ENCODE measurements at places on chromosomes 4 and X.

GRCh38 chr4:105343146-105343931, 130.5 kb downstream of the PPA2 start:
- DNase-seq, result no peak

DNA sequence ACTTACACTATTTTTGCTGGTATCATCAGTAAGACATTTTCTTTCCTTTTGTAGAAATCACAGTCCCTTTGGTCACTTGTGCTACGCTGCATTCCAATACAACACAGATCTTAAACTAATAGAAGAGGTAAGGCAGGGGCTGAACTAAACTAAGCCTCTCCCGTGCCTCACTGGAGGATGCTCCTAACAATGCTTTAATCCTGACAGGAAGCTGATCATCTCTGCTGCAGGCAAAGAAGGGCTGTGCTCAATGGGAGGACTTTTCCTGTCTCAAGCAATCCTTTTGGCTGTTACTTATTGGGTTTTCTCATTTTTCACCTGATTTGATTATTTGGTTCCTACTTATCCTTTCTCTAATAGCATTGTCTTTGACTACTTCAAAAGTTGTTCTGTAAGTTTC, 583.1 kb downstream of the INPP4B start:
- DNase-seq, result no peak

DNA sequence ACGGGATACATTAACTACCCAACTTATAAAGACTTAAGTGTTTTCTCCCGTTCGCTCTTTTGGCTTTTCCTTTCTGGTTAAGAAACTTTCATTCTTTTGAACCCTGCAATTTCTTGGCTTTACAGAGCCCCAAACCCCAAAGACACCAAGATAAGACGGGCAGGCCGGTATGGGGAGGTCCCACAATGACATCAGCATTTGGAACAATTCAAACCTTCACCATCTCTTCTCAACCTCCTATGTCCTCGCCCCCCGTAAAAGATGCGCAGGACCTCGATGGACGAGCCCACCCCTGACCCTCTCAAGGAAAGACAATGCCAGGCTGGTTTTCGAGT, 999 bp downstream of the ZNF518B start:
- DNase-seq, result no peak

DNA sequence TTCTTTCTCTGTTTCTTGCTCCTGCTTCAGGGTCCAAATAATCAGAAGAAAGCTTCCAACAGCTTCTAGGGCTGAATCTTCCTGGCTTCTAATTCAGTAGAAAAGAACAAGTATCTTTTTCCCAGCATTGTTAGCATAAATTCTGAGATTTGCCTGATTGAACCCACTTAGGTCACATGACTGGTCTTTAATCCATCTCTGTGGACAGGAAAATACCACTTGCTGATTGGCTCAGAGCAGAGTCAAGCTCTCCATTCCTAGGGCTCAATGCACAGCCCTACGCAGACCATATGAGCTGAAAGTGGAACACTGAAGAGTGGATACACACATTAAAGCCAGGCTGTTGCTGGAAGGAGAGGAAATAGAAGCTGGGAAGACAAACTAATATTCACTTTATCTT, 99.6 kb upstream of the RPL34 start:
- no peak for DNase-seq

DNA sequence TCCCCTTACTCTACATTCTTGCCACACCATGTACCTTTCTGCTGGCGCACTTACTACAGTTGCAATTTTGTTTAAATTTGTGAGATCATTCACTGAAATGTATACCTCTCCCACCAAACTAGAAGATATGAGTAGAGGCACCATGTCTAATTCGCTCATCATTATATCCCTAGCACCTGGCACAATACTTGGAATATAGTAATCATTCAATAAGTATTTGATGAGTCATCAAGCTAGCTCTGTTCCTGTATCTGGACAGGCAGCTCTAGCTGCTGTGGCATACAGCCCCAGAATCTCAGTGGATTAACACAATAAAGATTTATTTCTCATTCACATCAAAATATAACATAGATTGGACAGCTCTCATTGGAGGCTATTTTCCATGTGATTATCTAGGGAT, 245.9 kb downstream of the IDS start:
- no peak for DNase-seq

GRCh38 chrX:69424161-69424560, 80.0 kb upstream of the NALF2 start:
- no peak for DNase-seq

DNA sequence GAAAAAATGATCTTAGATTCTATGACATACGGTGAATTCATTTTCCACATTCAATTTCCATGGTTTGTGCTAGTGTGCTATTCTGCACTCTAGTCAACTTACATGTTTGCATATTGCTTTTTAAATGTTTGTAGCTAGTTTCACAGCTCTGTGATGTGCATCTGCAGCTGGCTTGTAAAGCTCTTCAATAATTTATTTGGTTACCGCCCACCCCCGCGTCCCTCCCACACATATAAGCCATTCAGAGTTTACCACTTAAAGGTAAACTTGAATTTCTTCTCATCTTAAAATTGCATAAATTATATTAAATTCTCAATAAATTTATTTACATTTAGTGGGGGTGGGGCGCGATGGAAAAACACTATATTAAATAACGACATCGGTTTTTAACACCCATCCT, 291 bp upstream of the NBDY start:
- DNase-seq, result peak; percentile 9

DNA sequence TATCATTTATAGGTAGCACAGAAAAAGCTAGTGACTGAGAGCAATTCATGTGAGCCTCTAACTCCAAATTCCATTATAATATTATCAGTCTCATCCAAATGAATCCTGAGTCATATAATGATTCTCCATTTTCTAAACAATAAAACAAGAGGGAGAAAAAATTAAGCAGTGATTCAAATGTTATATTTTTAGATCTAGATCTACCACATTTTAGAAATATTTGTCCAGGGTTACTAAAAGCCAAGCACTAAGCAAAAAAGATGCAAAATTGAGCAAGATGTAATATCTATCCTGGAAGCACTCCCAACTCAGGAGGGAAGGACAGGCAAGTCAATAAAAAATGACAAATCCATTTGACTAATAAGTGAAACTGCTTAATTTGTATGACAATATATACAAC, 172.8 kb downstream of the FBXW7 start:
- DNase-seq, result no peak

DNA sequence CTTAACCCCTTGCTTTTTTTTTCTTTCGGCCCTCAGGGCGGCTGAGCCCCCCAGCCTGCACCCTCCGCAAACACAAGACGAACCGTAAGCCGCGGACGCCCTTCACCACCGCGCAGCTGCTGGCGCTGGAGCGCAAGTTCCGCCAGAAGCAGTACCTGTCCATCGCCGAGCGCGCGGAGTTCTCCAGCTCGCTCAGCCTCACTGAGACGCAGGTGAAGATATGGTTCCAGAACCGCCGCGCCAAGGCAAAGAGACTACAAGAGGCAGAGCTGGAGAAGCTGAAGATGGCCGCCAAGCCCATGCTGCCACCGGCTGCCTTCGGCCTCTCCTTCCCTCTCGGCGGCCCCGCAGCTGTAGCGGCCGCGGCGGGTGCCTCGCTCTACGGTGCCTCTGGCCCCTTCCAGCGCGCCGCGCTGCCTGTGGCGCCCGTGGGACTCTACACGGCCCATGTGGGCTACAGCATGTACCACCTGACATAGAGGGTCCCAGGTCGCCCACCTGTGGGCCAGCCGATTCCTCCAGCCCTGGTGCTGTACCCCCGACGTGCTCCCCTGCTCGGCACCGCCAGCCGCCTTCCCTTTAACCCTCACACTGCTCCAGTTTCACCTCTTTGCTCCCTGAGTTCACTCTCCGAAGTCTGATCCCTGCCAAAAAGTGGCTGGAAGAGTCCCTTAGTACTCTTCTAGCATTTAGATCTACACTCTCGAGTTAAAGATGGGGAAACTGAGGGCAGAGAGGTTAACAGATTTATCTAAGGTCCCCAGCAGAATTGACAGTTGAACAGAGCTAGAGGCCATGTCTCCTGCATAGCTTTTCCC, 3.4 kb downstream of the MSX1 start:
- no peak for DNase-seq

DNA sequence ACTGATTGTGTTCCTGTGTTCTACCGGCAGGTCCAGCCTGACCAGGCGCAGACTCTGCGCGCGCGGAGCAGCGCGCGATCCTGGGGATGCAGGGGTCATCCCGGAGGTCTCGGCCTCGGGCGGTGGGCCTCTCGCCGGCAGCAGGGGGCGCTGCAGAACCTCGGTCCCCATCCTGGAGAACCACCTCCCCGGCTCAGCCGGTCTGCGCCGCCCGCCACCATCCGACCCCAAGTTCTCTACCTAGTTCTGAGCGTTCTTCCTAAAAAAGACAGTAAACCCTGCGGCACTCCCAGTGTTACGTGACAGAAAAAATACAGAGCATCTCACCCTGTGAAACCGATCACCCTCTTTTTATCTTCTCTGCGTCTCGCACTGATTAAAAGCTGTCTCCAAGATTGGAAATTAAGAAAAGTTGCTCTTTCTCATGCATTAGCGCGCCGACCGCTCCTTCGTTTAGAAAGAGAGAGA, 1.6 kb downstream of the TRPC3 start:
- DNase-seq, result peak; percentile 83

DNA sequence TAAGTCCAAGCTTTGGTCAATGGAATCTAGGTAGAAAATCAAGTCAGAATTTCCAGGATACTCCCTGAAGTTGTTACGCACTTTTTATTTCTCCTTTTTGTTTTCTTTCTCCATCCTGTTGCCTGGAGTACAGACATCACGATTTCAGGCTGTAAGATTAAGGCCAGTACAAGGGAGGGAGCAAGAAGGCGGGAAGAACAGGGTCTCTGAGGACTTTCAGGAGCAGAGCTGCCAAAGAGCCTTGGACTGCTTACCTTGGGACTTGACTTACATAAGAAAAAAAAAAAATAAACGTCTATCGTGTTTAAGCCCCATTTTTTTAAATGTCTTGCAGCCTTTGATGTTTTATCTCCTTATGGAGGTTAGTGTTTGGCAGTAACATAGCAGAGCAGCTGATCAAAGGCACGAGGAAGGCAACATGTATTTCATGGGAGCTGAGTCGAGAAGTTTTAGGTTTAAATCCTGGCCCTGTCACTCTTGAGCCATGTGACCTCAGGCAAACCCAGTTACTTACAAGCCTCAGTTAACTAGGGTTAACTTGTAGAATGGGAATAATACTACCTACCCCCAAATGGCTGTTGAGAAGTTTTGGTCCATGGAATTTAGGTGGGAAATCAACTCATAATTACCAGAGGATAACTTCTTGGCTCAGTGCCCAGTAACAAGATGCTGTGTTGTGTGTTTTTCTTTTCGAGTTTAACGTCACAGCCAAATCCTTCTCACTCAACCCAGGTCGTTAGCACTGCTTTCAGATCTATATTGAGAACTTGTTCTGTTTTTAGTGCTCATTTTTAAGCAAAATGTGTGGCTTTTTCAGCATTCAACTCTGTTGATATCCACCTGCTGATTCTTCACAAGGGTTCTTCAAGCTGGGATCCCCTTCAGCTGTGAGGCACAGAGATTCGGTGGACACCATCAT, 106.8 kb downstream of the CLNK start:
- DNase-seq, result no peak

- no peak for DNase-seq
Measured at GRCh38 chr4:79431839-79432238, 23.8 kb upstream of the GK2 start.

DNA sequence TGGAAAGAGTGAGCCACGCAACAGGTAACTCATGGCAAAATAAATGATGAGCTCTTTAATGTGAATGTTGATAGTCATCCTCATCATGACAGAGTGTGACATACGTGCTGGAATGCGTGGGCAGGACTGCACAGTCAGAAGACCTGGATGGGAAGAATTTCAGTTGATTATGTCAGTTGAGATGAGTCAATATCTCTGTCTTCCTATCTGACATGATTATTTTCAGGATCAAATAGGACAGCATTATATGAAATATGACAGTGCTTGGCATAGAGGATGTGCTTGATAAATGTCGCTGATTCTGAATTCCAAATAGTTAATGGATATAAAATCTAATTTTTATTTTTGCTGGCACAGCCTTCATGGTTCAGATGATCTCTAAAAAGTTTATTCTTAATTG, 95.1 kb downstream of the IL15 start:
- DNase-seq, result no peak

DNA sequence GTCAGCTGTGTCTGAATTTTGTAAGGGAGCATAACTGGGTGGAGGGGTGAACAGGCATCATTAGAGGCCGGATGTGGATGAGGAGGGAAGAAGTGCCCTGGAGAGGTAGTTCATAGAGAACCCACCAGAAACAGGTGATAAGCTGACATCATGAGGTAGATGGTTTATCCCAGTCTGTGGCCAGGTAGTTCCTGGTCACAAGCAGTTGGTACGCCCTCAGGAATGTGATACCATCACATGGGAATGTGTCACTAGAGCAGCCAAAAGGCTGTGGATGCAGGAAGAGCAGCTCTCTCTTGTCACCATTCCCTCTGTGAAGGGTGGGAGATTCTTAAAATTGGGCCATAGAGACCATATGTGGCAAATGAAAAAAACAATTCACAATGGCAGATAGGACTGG, 21.9 kb downstream of the MSN start:
- DNase-seq, result no peak

- peak; percentile 70 for DNase-seq
Measured at GRCh38 chrX:48083212-48083611, 11.8 kb upstream of the ZNF630 start.

GRCh38 chr4:186068581-186069348, at the start of gene TLR3:
TSS of gene TLR3 (plus strand) at chr4:186069156. CDS start at chr4:186076620, 7,464 bp downstream.
- DNase-seq, result no peak

DNA sequence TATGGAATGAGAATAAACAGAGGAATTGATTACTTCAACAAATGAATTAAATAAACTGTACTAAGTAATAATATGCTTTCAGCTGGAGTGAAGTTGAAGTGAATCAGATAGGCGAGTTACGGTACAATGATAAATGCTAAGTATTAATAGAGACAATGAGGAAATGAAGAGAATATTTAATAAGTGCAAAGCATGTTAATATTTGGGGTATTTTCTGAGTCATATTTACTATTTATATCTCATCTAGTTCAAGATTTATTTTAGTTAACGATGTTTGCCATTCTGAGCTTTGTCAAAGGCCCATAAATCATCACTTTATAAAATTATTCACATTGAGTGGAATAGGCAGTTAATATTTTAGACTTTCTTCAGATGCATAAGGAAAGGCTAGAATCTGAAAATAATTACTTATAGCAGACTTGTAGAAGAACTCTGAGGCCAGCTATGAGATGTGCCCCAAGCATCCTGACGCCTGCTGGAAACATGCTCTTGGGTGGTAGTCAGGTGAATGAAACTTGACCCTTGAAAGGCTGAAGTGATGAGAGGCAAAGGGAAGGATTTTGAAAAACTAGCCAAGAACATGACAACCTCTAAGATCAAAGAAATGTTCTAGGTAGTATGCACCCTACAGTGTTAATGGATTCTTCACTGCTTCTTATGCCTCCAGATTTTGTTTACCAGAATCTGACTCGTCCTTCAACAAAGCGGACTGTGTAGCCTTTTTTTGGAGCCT, 133.8 kb upstream of the STIM2 start:
- DNase-seq, result no peak
